ENCODE measurements at places on chromosomes 5 and 9. TPM values are rescaled to one million over a fixed set of nuclear protein-coding genes. Genes with fewer than 3 reads are reported as not detected.

GRCh38 chr5:57184322-57184721, 10.5 kb downstream of the GPBP1 start:
- no peak for DNase-seq

GRCh38 chr9:114080773-114081440, 2.8 kb upstream of the AMBP start:
- DNase-seq: no peak

DNA sequence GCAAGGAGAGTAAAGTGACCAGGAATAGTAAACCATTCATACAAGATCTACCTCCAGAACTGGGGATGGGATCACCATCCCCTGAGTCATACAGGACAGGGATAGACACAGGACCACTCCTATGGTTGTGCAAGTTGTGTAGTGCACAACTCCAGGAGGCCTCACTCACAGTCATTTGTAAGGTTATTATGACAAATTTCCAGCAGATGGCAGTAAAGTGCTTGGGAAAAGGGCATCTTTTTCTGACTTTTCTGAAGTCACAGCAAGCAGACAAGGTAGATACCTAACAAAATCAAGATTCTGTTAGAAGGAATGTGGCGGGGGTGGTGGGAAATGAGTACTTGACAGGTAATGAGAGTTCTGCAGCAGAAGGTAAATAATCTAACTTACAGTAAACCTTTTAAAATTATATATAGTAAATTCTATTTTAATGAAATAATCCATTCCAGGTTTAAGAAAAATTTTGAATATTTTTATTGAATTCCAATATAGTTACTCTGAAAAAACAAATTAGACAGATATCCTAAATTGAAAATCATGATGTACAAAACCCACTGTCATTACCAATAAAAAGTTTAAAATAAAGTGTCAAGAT, 16.7 kb upstream of the KIF27 start:
- peak; percentile 74 for DNase-seq

DNA sequence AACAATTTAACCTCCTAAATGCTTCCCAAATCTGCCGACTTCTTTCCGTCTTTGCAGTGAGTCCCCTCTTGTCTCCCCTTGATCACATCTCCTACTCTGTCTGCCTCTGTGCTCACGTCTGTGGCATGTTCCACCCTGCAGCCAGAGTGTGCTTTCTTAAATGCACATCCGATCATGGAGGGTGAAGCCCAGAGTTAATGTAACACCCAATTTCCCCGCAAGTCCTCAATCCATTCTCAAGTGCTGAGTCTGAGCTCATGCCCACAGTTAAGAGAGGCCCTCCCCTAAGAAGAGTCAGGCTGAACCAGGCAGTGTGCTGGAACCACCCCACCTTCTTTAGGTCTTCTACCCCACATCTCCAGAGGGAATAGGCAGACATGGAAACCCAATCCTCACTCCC, 164.8 kb downstream of the EPB41L4A start:
- peak; percentile 24 for DNase-seq

DNA sequence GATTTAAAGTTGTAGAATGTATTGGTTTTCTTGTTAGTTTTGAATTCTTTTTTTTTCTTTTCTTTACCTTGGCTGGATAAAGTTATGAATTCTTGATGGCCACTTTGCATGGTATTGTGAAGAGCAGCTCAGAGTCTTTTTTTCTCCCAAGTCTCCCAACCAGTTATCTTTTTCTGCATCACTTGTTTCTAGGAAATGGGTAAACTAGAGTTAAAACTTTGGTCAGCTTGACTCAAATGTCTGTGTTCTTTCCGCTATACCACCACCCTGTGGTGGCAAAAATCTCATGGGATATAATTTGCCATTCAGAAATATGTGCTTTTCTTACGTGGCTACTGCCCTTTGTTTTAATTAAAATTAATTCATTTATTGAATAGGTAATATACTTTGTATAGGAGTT, 113.2 kb downstream of the UNC13B start:
- no peak for DNase-seq

GRCh38 chr9:76917299-76917698, 11.4 kb upstream of the PRUNE2 start:
- no peak for DNase-seq

DNA sequence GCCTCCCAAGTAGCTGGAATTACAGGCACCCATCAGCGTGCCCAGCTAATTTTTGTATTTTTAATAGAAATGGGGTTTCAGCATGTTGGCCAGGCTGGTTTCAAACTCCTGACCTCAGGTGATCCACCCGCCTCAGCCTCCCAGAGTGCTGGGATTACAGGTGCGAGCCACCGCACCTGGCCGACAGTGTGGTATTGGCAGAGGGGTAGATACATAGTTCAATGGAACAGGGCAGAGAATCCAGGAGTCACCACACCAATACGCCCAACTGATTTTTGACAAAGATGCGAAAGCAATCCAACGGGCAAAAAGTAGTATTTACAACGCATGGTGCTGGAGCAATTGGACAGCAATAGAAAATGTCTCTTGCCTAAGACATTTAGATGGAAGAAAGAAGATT, 164.0 kb upstream of the PPP1R26 start:
- DNase-seq: no peak

DNA sequence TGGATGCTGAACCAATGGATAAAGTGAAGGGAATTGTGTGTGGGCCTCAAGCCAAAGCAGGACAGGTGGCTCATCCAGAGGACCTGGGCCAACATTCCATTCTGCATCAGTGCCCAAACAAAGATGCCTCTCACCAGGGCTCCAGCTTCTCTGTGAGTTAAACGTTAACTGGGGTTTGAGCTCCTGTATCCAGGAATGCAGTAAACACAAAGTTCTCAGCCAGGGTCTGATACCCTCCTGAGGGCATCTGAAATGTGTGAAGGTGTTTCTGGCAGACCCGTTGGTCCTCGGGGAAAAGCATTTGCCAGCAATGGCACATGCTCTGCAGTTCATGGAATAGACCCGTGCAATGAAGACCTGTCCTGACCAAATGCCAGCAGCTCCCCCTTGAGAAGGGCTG, 33.9 kb upstream of the AOPEP start:
- DNase-seq: no peak

DNA sequence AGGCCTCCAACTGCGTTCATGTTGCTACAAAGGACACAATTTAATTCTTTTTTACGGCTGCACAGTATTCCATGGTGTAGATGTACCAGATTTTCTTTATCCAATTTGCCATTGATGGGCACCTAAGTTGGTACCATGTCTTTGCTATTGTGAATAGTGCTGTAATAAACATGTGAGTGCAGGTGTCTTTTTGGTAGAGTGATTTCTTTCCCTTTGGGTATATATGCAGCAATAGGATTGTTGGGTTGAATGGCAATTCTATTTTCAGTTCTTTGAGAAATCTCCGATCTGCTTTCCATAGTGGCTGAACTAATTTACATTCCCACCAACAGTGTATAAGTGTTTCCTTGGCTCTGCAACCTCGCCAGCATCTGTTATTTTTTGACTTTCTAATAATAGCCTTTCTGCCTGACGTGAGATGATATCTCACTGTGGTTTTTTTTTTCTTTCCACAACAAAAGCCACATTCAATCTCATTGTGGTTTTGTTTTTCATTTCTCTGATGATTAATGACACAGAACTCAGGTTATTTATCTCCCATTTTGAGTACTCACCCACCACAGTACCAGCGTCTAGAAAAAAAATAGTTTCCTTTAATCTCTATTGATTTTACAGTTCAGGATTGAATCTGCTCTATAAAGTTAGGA, 21.9 kb downstream of the ARRDC3 start:
- no peak for DNase-seq

DNA sequence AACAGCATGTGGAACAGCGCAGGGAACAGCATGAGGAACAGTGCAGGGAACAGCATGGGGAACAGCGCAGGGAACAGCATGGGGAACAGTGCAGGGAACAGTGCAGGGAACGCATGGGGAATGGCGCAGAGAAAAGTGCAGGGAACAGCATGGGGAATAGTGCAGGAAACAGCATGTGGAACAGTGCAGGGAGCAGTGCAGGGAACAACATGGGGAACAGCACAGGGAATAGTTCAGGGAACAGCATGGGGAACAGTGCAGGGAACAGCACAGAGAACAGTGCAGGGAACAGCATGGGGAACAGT, 2.0 kb downstream of the LCN8 start:
- DNase-seq: no peak

DNA sequence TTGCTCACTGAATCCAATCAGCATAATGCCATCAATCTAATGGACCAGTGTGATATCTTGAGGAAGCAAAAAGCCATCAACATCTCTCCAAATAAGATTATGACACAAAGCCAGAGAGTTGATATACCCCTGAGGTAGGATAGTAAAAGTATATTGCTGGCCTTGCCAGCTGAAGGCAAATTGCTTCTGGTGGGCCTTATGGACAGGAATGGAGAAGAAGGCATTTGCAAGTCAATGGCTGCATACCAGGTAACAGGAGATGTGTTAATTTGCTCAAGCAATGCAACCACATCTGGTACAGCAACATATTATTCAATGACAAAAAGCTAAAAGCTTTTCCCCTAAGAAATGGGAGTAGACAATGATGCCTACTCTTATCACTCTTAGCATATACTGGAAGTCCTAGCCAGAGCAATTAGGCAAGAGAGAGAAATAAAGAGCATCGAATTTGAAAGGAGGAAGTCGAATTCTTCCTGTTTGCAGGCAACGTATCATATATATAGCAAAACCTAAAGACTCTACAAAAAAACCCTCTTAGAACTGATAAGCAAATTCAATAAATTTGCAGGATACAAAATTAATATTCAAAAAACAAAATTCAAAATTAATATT, 216.1 kb upstream of the RASA1 start:
- no peak for DNase-seq

DNA sequence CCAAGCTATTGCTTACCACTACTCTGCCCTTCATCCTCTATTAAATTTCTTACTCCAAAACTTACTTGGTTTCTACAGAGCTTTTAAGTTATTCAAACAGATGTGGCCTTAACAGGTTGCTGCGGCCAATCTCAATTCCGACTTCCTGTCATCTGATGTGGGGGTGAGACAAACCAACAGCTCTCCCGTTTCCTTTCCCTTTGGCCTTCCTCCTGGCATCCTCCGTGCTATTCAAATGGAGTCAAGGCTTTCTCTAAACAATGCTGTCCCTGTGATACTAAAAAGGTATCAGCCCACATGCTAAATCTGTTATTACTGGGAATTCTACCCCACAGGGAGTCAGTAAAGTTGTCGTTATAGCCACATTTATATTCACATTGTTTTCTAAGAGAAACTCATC, 11.8 kb downstream of the RBM18 start:
- no peak for DNase-seq

DNA sequence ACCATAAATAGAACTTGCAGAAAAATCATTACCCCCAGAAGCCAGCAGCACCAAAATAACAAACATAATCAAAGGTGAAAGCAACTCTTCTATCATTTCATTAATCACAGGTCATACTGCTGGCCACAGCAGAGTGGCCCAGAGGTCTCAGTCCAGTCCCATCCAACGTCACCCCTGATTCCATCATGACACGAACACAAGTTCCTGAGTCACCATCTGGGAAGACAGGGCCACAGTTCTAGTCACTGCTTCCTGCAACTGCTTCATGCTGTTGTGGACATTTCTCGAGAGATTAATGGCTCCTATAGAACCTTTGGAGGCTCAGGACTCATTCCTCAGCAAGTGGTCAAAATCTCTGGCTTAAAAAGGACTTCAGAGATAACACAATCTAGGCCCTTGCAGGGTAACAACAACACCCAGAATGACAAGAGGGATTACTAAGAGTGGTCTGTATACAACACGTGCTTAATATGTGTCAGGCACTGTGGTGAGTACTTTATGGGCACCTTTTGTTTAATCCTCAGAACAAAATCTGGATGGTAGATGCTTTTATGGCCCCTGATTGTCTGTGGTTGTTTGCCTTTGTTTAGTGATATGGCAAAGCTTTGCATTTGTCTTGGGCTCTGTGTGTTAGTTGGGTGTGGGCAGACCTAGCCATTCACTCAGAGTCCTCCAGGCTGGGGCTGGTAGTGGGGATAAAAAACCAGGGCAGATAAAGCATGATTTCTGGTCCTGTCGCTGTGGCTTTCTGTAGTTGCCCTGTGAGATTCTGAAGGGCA, 184.3 kb downstream of the DAB2IP start:
- DNase-seq: no peak

DNA sequence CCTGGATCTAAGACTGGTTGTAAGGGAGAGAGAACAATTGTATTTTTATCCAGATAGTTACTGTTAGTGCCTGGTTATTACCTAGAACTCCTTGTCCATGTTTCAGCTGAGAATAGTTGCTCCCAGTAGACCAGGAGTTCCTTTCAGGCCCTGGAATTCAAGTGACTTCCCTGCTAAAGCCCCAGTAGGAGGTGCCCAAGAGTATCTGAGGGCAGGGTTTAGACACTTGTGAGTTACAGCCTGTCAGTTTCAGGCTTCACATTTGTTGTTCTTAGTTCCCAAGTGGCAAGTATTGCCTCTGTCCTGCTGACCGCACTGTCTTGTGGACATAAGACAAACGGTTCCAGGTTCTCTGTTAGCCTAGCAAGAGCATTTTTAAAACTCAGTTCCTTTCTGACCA, 743.9 kb upstream of the SEMA6A start:
- DNase-seq: peak; percentile 7

DNA sequence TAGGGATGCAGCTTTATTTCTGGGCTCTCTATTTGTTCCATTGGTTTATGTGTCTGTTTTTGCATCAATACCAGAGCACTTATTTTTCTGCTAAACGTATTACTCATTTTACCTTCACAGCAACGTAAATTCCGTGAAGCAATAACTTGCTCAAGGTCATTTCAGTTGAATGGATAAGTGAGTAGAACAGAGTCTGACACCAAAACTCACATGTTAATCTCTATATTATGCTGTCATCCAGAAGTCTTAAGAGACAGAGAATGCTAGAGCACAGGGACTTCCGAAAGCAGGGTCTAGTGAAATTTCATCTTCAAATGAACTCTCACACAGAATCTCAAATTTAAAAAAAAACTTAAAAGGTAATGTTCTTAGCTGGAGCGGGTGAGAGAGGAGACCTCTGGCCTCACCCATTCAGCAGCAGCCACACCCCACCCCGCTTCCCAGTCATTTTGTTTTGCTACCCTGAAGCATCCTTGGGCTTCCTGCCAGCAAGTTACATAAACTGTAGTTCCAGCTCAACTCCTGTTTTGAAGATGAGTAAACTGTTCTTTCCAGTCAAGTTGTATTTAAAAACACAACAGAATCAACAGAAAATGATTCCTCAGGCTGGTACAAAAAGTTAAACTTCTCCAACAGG, 69.3 kb downstream of the TRIM36 start:
- DNase-seq: peak; percentile 35

DNA sequence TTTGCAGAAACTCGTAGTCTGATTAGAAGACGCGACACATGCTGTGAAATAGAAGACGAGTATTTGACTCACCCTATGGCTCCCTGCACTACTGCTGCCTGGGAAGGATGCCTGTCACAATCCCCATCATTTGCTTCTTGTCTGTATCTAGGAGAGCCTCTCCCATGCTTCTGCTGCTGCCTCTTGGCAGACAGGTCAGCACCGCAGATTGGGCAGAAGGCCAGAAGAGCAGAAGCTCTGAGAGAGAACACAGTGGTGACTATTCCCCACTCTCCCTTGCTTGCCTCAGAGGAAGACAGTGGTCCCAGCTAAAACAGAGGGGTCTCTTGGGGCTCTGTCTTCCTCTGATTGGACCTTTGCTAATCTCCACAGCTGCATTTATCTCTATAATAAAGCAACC, 84.0 kb upstream of the SMIM32 start:
- DNase-seq: no peak

- no peak for DNase-seq
These were observed 37.1 kb upstream of the SH3TC2 start for GRCh38 chr5:149099920-149100319.

The TEK gene
- 0.26 TPM for total RNA-seq

The ST8SIA4 gene
- total RNA-seq: under 0.01 TPM

The CCDC192 gene
- total RNA-seq: not detected

The CA9 gene
- 3.2 TPM for total RNA-seq

The WNT8A gene
- total RNA-seq: not detected

The PAEP gene
- not detected for total RNA-seq

The ANKRD20A1 gene
- 0.26 TPM for total RNA-seq

The SPOCK1 gene
- total RNA-seq: 8.2 TPM

The TMEM232 gene
- 0.79 TPM for total RNA-seq
